ENCODE measurements at places on chromosomes 7 and 10.
A peak's percentile ranks its signal among the peaks of the same experiment; 100 is the strongest.

DNA sequence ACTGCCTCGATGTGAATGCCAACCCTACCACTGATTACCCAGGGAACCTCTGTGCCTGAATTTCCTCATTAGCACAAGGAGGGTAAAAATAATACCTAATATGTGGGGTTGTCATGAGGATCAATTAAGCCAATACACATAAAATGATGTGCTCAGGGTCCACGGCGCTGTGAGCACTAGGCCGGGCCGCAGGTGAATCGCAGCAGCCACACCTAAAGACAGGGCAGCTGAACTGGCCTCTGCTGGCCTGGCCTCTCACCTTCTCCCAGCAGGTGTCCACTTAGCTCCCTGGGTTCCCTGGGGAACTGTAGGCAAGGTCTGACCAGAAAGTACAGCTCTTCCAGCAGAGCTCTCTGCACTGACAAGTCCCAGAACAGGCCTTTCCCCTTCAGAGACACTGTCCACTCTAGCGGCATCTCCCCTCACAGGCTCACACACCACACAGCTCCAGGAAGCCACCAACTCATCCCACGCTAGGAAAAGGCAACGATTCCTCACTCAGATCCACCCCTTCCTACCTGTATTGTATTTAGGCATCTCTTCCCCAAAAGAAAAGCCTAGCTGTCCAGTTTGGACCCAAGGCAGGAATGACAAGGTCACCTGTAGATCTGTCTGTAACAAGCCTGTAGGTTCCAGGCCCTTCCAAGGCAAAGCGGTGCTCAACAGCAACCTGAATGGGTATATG lies 273.1 kb downstream of the USP6NL start:
- no peak for DNase-seq

GRCh38 chr10:28311104-28311503 lies 8.2 kb upstream of the MPP7 start:
- no peak for DNase-seq

- DNase-seq: no peak
Observed at GRCh38 chr10:43278216-43278615, 11.4 kb upstream of the RASGEF1A start.

DNA sequence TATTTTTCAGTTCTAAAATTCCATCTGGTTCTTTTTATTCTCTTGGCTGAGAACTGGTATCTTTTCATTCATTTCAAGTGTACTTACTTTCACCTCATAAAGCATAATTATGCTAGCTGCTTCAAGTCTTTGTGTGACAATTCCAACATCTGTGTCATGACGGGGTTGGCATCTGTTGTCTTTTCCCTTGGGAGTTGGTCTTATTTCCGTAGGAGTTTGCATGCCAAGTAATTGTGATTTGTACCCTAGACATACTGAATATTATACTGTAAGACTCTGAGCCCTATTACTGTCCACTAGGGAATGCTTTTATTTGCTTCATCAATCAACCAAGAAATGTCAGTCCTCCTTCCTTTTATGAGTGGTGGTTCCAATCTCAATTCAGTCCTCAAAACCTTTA lies 24.6 kb upstream of the HUS1 start:
- DNase-seq: no peak

DNA sequence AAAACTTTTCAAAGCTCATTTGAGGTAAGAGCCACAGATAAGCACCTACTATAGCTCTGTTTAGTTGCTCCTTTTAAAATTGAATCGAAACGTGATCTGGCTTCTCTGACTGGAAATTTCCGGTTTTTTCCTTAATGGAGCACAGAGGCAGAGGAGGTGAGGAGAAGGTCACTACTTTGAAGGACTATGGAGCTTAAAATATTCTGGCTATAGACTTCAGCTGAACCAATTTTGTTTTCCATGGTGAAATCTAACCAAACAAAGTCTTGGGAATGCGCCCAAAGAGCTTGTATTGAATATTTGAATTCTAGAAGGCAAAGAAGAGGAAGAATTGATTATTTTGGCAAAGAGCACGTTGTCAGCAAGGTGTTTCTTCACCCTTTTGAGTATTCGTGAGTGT lies 711.1 kb downstream of the SUGCT start:
- DNase-seq: no peak

- DNase-seq: no peak
Observed at GRCh38 chr10:58473976-58474375, 38.7 kb upstream of the BICC1 start.

DNA sequence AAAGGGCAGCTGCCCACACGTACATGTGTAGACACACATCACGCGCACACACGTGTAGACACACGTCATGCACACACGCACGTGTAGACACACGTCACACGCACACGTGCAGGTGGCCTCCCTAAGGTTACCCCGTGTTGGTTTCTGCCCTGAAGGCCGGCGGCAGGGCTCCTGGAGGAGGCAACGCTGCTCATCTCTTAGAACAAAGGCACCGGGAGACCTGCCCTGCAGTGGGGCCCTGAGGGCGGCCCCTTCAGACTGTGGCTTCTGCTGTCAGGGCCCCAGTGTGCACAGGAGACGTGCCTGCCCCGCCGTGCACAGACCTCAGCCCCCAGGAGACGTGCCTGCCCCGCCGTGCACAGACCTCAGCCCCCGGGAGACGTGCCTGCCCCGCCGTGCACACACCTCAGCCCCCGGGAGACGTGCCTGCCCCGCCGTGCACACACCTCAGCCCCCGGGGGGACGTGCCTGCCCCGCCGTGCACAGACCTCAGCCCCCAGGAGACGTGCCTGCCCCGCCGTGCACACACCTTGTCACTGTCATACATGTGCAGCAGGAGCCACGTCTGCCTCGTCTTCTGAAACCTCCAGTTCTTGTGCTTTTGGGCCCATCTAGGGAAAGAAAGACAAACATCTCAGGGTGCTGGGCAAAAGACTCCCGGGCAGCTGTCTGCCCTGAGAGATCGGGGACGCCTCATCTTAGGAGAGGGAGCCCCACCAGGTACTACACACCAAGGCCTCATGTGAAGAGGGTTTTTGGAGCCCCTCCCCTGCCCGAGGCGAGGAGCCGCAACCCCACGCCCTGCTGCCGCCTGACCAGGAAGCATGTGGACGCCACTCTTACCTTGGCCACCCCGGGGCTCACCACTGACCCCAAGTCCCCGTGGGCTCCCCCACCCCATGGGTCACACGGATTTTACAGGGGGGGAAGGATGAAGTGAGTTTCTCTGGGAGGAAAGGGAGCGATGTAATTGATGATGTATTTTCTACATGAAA lies 17.3 kb downstream of the CYP2W1 start:
- no peak for DNase-seq

DNA sequence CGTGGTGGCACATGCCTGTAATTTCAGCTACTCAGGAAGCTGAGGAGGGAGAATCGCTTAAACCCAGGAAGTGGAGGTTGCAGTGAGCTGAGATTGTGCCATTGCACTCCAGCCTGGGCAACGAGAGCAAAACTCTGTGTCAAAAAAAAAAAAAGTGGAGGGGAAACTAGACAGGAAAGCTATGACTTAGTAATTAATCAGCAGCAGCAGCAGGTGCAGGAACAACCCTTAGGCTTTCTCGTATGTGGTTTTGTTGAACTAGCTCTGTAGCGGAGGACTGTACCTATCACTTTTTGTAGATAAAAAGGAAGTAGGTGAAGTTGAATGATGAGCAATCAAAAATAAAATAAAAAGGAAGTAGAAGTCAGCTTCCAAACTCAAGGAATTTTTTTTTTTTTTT lies 76.9 kb upstream of the KMT2C start:
- no peak for DNase-seq

- DNase-seq: no peak
Observed at GRCh38 chr10:93319896-93320295, 162.2 kb downstream of the MYOF start.

GRCh38 chr7:137316648-137317353 lies 26.7 kb downstream of the PTN start:
- no peak for DNase-seq

DNA sequence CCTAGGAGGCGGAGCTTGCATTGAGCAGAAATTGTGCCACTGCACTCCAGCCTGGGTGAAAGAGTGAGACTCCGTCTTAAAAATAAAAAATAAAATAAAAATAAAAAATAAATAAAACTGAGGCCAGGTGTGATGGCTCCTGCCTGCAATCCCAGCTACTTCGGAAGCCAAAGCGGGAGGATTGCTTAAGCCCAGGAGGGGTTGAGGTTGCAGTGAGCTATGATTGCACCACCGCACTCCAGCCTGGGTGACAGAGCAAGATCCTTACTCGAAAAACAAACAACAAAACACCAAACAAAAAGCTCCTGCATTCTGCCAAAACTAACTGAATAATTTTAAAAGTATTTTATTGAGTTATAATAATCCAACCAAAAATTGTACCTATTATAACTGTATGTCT lies 36.2 kb downstream of the AGAP4 start:
- no peak for DNase-seq

- peak; percentile 11 for DNase-seq
Observed at GRCh38 chr10:87092376-87092860, 2.2 kb downstream of the GLUD1 start.

Data from erythroblast (primary cell).